ENCODE measurements at places on chromosomes 16 and 17. TPM values are rescaled to one million over a fixed set of nuclear protein-coding genes. Genes with fewer than 3 reads are reported as not detected.

Gene AOC3
- polyA plus RNA-seq = 0.18 TPM

- no peak for DNase-seq
Measured at GRCh38 chr17:67422897-67423296, 45.8 kb downstream of the PITPNC1 start.

Gene TEKT5
- polyA plus RNA-seq = 0.23 TPM

Gene LRRC75A
- not detected for polyA plus RNA-seq

GRCh38 chr16:31138621-31139578 is 3.4 kb upstream of the PRSS8 start:
- peak; percentile 75 for DNase-seq

Gene PKMYT1
- polyA plus RNA-seq = 3.0 TPM

DNA sequence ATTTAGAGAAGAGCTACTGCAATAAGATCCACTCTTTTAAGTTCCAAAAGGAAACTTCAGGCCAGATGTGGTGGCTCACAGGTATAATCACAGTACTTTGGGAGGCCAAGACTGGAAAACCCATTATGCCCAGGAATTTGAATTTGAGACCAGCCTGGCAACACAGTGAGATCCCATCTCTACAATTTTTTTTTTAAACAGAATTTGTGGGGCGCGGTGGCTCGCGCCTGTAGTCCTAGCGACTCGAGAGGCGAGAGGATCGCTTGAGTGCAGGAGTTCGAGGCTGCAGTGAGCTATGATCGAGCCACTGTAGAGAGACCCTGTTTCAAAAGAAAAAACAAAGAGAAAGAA is 793 bp downstream of the COG7 start:
- no peak for DNase-seq

DNA sequence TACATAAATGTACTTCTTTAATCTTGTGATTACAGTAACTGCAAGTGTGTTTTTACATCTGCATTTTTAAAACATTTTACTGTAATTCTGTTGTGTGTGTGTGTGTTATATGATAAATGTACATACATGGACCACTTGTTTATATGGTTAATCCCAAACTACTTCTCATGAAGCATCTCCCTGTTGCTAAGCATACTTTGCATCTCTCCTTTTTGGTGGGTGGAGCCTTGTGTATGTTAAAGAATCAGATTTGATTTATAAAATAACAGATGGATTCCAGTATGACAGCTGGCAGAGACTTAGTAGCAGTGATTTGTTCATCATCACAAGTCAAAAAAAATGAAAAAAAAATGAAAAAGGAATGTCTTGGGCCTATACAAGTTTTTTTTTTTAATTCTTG is 56.0 kb upstream of the RHBDL3 start:
- DNase-seq = no peak

DNA sequence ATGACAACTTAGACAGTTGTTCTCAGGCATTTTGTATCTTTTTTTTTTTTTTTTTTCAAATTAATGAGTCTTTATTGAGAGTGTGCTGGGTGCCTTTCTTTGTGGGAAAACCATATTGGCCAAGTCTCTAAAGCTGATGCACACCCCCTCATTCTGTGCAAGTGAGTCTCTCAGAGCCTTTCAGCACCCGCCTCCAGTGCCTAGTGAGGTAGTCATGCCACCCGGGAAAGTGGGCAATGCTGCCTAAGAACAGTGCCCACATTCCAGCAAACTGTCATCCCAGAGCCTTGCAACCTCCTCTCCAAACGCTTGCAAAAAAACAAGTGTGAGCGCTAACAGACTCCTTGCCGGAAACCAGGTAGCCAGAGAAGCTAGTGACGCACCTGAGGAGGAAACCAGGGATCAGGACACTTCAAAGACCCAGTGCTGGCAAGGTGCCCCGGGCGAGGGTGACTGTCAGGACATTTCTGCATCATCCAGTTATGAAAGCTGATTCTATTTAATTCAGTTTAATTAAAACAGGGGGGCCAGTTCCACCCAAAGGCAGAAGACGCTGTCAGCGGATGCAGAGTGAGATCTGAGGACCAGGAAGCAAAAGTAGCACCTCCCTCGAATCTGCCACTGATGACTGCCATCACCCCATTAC is 34.9 kb downstream of the SMARCE1 start:
- no peak for DNase-seq

Gene NOMO2
- 118 TPM for polyA plus RNA-seq

Gene AMZ2
- 123 TPM for polyA plus RNA-seq

- no peak for DNase-seq
Measured at GRCh38 chr16:11025120-11025531, 80.8 kb downstream of the CLEC16A start.

GRCh38 chr16:57061084-57061905 is 31.1 kb upstream of the CPNE2 start:
- peak; percentile 23 for DNase-seq

Gene KRTAP2-3
- 21.3 TPM for polyA plus RNA-seq

DNA sequence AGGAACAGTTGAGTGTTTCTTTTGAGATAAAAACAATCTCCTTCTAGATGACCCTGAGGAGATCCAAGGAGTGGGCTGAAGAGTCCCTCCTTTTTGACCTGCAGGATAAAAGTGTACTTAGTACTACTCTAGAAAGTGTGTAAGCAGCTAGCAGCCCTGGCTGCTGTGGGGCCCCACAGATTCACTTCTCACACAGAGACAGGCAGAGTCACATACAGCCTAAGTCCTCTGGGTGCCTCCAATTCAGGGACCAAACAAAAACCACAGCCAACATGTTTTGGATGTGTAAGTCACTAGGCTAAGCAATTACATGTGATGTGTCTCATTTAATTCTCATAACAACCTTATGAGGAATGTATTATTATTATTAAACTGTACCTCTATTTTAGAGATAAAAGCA is 97.1 kb downstream of the TMEM100 start:
- DNase-seq = no peak

GRCh38 chr17:15516150-15516549 is 47.1 kb downstream of the TVP23C start:
- DNase-seq = no peak

Gene MMD
- polyA plus RNA-seq = 6.0 TPM

GRCh38 chr17:75825748-75826370 is 18.3 kb downstream of the UNC13D start:
- no peak for DNase-seq

DNA sequence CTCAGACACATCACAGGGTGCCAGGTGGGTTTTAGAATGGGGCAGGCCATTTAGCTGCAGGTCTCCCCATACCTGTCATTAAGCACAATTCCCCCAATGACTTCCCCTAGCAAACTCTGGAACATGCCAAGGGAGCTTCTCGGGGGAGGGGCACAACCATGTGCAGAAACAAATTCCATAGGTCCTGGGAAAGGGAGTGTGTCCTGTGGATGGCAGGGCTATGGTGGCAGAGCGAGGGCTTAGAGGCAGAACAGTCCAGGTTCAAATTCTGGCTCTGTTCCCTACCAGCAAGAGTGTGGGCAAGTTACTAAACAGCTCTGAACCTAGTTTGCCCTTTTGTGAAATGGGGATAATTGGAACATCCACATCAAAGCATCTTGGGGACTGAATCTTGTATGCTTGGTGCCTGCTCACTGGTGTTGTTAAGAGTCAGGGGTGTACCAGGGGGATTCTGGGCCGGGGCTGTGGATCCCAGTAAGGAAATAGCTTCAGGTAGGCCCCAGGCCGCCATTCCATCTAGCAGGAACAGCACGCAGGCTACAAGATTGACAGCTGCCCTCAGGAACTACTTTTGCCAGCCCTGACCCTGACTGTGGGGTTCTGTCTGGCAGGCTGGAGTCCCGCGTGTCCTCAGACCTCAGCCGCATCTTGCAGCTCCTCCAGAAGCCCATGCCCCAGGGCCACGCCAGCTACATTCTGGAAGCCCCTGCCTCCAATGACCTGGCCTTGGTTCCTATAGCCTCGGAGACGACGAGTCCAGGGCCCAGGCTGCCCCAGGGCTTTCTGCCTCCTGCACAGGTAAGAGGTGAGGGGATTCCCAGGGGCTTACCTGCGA is 5.6 kb upstream of the DCAF7 start:
- DNase-seq = no peak

DNA sequence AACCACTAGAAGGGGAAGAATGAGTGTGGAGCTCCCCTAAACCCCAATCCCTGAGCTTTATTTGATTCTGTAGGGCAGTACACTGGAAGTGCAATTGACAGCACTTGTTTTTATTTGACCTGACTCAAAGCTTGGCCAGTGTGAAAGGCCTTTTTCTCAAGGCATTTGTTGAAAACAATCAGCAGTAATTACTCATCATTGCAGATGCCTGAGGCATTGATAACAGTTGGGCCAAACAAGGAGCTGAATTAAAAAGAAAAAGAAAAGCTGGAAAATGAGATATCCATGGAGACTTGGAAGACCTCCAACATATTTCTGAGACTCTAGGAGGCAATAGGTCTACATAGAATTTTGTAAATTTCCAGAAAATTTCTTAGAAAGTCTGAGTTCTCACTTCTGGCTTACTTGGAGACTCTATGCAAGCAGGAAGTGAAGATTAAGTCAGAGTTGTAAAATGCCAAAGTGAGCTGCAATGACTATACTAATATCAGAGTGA is 200.8 kb upstream of the KCNJ16 start:
- no peak for DNase-seq

- no peak for DNase-seq
Measured at GRCh38 chr16:53982631-53983042, 278.7 kb downstream of the FTO start.

Gene RMI2
- polyA plus RNA-seq = 6.8 TPM

GRCh38 chr17:33528846-33529245 is 235.8 kb upstream of the ASIC2 start:
- no peak for DNase-seq

- DNase-seq = no peak
Measured at GRCh38 chr17:72476575-72476986, 355.8 kb downstream of the SOX9 start.

Gene TMEM231
- polyA plus RNA-seq = 11.7 TPM

- DNase-seq = no peak
Measured at GRCh38 chr17:40922239-40922638, 15.2 kb downstream of the KRT23 start.

Data from keratinocyte (primary cell).